ENCODE measurements at places on chromosomes 11 and 22.

- DNase-seq, result no peak
Measured at GRCh38 chr22:30803679-30804078, 109.0 kb downstream of the OSBP2 start.

- no peak for DNase-seq
Measured at GRCh38 chr11:68610452-68611116, 73.8 kb upstream of the GAL start.

DNA sequence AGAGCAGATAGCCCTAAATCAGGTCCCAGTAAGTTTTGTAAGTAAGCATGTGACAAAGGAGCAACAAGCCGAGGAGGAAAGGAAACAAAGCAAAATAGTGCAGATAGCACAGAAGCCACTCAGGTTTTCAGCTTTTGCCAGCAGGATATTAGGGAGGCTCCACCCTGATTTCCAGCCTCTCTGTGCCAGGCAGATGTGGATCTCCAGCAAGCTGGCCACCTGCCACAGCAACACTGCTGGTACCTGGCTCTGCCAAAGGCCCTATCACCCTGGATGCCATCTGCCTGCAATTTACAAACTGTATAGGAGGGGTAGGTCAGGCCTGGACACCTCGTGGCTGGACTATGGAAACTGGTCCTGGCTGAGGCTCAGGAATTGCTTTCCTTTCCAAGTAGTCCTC, 12.2 kb upstream of the NNMT start:
- no peak for DNase-seq

GRCh38 chr11:88384004-88384668, 46.6 kb upstream of the CTSC start:
- DNase-seq, result no peak

- no peak for DNase-seq
Measured at GRCh38 chr11:128857341-128857740, 9.8 kb downstream of the KCNJ1 start.

DNA sequence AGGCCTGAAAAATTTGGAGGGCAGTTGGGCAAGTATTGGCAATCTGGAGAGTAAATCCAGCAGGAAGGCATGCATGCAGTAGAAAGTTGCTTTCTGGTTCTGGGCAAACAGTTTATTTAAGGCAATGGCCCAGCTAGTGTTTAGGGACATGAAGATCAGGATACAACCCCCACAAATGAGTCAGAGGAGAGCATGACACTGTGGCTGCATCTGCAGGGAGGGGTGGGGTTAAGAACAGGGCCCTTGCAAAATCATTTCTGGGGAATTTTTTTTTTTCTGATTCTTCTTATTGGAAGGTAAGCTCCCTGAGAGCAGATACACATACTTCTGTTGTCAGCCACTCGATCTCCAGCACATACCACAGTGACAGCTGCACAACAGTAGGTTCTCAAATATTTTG, 61.1 kb downstream of the FDX1 start:
- DNase-seq, result no peak

GRCh38 chr11:107076832-107077231, 58.6 kb upstream of the GUCY1A2 start:
- DNase-seq, result no peak

GRCh38 chr22:34841331-34841771, 224.6 kb upstream of the ISX start:
- no peak for DNase-seq

DNA sequence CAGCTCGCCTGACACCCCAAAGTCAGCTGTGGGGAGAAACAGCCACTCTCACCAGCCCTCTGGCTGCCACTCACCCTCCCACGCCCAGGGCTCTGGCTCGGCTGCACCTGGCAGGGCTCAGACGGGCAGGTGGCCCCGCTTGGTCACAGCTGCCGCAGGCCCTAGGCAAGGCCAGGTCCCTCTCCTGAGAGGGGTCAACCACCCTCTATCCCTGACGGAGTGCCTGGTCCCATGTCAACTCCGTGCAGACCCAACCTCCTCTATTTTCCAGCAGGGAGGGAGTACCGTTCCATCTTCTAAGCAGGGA, 1.9 kb downstream of the MAP4K2 start:
- DNase-seq, result no peak

GRCh38 chr11:75504501-75504900, 21.2 kb downstream of the GDPD5 start:
- DNase-seq, result no peak

- no peak for DNase-seq
Measured at GRCh38 chr11:45890886-45891550, 5.6 kb downstream of the MAPK8IP1 start.

DNA sequence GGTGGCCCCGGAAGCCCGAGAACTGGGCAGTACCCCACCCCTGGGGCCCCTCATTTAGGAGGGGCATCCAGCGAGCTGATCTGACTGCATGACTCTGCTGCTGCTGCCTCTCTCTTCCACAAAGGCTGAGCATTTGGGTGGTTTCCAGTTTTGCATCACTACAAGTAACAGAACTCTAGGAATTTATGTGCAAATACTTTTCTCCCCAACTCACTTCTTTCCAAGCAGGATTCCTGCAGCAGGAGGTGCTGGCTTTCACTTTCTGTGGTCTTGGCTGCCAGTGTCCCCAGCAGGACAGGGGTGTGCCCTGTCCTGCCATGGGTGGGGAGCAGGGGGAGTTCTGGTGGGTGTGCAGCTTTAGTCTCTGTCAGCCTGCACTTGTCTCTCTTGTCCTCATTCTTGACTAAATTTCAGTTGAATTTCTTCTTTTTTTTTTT, 21.2 kb downstream of the UPB1 start:
- DNase-seq, result no peak

- no peak for DNase-seq
Measured at GRCh38 chr11:79471071-79471844, 30.4 kb upstream of the TENM4 start.

DNA sequence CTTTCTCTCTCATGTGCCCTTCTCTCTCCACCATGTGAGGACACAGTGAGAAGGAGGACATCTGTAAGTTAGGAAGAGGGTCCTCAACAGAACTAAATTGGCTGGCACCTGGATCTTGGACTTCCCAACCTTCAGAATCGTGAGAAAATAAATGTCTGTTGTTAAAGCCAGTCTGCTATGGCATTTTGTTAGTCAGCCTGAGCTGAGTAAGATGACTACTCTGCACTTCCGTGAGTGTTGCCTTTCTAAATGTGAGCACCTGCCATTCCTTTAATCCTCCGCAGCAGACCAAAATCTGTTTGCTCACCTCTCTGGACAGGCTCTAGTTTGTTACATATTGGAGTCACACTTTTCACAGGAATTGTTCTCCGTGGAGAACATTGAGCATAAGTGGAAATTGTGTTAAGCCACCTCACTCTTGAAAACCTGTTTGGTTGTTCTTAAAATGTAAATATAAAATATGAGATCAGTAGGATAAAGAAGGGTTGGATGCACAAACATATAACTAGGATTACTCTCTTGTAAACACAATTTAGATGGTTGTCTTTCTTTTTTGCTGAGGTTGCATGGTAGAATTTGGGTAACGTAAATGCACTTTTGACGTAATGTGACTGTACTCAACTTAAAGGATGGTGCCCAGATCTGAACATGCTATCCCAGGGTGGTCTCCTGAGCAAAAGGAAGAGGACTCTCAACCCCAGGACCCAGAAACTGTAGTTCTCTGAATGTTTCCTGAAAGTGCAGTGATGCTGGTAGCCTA, 65.9 kb downstream of the SNX19 start:
- no peak for DNase-seq

DNA sequence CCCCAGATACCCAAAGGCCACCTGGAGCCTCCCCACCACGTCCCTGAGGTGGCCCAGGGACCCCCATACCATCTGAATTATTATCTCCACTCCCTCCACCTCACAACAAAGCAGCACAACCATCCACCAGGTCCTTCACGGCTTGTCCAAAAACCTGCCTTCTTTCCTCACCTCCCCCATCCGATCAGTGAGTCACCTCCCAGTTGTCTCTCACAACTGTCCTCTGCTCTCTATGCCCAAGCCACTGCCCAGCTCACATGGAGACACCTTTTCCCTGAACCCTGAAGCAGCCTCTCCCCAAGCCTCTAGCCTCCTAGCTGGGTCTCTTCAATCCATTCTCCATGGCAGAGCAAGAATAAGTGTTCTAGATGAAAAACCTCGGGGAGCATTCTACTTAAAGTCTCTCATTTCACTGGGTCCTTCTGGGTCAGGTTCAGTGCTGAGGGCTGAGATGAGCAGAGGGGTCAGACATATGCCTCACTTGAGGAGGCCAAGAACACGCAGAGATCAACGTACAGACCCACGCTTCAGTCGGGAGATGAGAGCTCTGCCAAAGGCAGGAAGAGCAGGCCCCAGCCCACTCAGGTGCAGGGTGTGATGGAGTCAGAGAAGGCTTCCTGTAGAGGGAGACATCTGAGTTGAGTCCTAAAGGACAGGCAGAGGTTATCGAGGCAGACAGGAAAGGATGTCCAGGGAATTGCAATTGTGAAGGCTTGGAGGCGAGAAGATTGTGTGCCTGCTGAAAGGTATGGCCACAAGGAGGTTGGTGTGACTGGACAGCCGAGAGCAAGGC, 74.7 kb downstream of the PDE2A start:
- no peak for DNase-seq

DNA sequence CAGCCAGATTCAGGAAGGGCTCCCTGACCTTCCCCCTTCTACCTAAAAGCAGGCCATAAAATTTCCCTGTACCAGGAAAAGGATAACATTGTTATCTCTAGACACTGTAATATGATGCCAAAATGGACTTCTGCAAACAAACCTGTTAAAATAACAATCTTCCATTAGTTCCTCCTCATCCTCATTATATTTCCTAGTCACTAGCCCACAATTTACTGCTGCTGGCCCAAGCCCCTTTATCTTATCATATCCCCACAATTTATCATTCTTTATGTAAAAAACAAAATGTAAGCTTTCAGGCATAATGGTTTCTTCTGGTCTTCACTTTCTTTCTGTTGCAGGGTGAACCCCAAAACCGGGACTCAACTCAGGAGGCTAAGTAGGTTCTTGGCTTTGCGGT, 1132.1 kb upstream of the CNTN5 start:
- DNase-seq, result no peak

DNA sequence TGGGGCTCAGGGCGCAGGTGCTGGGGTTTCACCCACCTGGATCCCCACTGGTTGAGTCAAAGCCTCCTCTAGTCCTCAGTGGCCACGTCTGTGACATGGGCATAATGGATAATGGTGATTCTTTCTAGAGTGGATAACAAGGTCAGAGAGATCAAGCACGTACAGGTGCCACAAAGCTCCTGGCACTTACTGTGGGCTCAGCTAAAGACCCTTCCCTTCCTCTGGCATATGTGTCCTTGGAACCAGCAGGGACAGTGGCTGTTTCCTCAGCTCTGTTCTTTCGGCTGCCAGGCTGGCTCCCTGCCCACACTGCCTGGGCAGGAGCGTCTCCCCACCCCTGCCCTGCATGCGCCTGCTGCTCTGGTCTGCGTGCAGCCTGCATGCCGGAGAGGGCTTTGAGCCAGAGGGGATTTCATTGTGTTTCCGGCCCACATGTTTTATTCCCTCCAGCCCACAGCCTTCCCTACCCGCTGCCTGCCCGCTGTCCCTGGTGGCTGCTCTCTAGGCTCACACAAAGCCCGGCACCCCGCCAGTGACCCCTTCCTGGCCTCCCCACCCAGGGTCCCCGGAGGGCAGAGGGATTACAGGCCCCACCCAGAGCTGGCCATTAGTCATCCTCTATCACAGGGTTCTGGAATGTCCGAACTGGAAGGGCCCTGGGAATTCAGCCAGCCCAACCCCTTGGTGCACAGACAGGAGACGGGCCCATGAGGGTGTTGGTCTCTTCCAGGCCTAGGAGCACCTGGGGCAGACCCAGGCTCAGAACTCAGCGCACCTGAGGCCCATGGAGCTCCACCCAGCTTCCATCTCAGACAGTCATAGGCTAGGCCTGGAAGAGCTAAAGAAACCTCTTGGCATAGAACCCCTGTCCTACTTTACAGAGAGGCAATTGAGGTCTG, 55.3 kb upstream of the GCAT start:
- DNase-seq, result no peak

GRCh38 chr11:5303626-5304025, 1.9 kb upstream of the OR51B4 start:
- DNase-seq, result no peak

- no peak for DNase-seq
Measured at GRCh38 chr11:108752297-108752751, 87.5 kb downstream of the DDX10 start.

GRCh38 chr11:76321340-76321739, 59.6 kb downstream of the THAP12 start:
- DNase-seq, result no peak

GRCh38 chr11:118641397-118642019, 34.1 kb downstream of the PHLDB1 start:
- DNase-seq, result no peak

GRCh38 chr22:19895160-19895849, 40.6 kb upstream of the GNB1L start:
- no peak for DNase-seq

- DNase-seq, result no peak
Measured at GRCh38 chr11:1397146-1397861, 7.6 kb downstream of the BRSK2 start.

- DNase-seq, result no peak
Measured at GRCh38 chr11:127071606-127072005, 71.0 kb upstream of the KIRREL3 start.

- no peak for DNase-seq
Measured at GRCh38 chr11:97938789-97939188, 1082.0 kb upstream of the CNTN5 start.

DNA sequence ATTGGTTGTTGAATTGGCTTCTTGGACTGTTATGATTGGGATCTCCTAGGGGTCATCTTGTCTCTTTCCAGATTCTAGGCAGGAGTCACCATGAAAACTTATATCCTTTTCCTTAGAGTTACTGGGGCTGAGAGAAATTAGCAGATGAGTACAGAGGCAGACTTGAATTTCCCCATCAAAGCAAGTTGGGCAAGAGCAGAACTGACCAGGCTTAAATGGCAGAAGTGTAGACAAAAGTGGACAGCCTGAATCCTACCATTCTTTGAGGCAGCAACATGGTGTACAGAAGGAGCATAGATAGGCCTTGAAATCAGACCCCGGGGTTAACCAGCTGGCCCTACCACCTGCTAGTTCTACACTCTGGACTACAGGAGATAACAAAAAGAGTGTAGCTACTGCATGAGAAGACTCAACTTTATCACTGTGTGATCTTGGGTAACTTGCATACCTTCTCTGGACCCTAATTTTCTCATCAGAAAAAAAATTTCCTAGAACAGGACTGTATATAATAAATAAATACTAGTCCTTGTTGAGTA, 427.4 kb upstream of the CADM1 start:
- no peak for DNase-seq

- DNase-seq, result no peak
Measured at GRCh38 chr11:28887681-28888080, 779.5 kb downstream of the METTL15 start.

DNA sequence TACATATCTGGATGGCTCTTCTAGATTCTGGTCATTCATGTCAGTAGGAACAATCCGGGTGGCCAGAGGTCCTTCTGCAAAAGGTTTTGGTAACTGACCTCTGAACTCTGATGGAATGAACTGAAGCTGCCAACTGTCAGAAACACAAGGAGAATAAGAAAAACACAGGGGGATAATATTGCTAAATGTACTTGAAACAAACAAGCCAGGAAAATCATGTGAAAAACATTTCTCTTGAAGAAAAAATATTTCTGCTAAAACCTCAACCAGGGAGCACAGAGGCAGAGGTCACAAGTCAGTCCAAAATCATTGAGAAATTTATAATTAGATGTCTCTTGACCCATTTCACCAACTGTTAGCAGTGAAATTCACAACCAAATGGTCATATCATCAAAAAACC, 35.2 kb downstream of the ALG9 start:
- DNase-seq, result no peak
